ENCODE measurements at places on chromosomes 7 and 10.

DNA sequence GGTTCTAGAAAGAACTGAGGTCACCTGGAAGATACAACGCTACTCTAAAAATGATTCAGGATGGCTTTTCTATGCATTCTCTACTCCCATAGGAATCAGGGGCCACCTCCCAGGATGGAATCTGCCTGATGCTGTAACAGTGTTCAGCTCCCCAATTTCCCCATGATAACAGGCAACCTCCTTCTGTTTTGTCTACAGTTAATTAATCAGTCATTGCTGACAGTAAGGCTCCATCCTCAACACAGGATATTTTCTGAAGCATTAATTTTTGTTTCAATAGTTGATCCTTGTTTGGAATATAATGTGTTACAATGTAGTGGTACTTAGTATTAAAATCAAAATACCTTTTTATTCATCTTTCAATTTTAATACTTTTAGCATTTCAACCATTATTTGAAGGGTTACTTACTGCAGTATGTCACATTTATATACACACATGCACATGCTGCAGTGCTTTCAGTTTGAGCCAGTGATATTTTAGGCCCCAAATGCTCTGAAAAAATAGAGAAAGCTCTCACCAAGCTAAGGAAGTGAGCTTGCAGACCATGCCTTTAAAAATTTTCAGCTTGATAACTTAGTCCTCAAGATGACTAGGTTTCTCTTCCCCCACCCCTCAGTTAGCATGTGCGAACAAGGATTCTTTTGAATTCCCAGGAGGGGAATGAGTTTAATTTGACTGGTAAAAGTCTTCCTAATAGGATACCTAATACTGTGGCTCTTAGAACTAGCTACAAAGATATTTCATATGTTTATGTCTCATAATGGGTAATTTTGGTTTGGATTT is 592 bp upstream of the PIK3CG start:
- no peak for DNase-seq

DNA sequence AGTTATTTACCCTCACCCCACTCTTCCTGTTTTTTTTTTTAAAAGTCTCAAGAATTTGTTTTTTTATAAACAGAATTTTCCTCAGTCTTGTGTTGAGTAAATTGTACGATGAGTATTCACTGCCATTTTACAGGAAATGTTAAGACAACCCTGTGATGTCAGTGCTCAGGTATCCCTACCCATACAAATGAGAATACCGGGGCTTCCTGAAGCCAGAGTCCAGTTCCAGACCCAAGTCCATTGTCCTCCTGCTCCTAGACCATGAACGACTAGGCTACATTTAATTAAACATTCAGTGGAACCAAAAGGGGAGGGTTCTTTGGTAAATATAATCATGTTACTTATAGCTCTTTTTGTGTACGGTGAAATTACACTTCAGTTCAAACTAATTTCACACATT is 79.2 kb downstream of the GNAI1 start:
- DNase-seq: peak; percentile 35

- no peak for DNase-seq
Observed at GRCh38 chr7:141113131-141113530, 39.3 kb downstream of the TMEM178B start.

- peak; percentile 80 for DNase-seq
Observed at GRCh38 chr7:157389951-157390730, 53.3 kb downstream of the DNAJB6 start.

DNA sequence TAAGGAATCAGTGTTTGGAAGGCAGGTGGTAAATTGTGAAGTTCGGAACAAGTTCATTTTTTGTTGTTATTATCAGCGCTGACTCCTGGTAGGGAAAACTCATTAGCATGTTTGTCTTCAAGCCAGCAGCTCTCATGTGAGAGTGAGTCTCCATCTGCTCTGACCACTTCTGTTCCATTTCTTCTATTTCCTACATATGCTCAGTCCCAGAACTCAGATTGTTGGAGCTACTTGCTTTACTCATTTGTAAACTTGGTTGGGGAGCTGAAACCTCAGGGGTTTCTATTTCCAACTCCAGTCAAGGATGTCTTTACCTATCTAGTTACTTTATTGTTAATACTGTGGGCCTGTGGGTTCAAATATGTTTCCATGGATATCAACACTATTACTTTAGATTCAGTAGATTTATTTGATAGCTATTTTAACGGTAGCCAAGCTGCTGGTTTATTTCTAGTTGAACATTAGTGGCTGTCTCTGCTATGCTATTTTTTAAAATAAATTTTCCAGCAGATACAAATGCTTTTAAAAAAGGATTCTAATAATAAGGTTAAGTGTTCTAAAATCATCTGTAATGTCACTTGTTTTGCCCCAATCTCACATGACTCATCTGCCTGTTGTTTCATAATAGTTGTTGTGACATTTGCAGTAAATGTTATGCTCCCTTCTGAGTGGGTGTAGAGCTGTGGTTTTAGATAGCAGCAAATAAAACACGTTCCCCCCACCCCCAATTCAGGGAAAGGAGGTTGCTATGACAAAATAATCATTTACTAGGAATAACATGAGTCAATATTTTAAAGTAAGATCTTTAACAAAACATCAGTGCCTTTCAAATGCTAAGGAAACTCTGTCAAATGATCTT is 143.3 kb downstream of the HDAC9 start:
- peak; percentile 89 for DNase-seq

DNA sequence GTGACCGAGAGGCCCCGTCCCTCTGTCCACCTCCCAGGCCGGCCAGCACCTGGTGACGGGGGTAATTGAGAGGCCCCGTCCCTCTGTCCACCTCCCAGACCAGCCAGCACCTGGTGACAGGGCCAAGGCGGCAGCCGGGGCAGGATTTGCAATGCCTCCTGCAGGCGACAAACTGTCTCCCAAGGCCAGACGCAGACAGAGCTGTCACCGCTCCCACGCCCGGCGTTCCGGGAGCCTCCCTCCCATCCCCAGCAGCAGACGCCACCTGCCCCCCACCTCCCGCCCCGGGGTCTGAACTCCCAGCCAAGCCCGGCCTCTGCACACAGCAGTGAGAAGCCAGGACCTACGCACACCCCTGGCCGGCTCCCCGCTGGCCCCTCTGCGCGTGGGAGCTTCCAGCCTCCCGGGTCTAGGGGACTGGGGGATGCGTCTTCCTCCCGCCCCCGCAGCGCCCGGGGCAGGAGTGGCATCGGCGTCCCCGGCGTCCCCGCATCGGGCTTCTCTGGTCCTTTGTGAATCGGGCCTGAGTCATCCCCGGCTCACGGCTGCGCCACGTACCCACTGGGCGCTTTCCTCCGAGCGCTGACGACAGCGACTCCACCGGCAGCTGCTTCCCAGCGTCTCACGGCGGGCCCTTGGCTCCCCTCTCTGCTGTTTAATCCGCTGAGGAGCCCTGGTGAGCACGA is 95.1 kb upstream of the DIP2C start:
- peak; percentile 78 for DNase-seq

All from iris pigment epithelial cell (primary cell).